Activated naive CD4-positive, alpha-beta T cell treated with Interleukin-2 at 50 U/mL for 16 hours (primary cell): ENCODE measurements at places on chromosomes 6 and 20.

DNA sequence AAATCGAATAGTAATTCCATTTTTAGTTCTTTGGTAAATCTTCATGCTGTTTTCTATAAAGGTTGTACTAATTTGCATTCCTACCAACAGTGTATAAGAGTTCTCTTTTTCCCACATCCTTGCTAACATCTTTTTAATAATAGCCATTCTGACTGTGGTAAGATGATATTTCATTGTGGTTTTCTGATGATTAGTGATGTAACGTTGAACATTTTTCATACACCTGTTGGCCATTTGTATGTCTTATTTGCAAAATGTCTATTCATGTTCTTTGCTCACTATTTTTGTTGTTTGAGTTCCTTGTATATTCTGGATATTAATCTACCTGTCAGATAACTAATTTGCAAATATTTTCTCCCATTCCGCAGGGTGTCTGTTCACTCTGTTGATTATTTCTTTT is 64.5 kb downstream of the LIN28B start:
- no peak for DNase-seq

DNA sequence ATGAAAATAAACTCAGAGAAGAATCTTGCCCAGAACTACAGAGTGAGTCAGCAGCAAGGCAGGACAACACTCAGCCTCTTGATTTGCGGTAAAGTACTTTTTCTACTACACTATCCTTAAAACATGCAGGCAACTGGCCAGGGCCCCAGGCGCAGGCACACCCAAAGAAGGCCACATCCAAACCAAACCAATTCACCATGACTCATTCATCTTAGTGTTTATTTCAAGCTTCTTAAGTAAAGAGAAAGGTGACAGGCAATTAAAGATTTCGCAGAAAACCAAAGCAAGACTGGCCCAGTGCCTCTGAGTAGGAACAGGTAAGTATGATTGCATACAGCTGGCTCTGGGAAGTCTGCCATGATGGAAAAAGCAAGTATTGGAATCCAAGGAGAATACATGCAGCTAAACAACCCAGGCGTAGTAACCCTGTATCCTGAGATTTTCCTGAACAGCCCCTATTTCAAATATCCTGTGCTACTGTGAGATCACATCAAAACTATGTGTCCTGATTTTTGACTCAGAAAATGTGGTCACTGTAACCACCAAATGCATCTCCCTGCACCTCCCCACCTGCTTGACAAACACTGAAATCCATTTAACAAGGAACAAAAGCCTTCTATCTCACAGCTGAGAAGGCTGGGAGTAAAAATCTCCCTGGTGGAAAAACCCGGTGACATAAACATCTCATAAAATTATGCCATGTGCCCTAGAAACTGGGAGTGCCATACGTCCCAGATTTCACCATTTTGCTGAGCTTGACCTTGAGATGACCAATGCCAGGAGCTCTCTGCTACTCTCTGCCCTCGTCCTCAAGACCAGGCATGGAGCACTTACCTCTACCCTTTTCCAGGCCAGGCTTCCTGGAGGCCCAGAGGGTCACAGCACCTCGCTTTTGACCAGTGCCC is 12.4 kb downstream of the WFDC3 start:
- DNase-seq = no peak

DNA sequence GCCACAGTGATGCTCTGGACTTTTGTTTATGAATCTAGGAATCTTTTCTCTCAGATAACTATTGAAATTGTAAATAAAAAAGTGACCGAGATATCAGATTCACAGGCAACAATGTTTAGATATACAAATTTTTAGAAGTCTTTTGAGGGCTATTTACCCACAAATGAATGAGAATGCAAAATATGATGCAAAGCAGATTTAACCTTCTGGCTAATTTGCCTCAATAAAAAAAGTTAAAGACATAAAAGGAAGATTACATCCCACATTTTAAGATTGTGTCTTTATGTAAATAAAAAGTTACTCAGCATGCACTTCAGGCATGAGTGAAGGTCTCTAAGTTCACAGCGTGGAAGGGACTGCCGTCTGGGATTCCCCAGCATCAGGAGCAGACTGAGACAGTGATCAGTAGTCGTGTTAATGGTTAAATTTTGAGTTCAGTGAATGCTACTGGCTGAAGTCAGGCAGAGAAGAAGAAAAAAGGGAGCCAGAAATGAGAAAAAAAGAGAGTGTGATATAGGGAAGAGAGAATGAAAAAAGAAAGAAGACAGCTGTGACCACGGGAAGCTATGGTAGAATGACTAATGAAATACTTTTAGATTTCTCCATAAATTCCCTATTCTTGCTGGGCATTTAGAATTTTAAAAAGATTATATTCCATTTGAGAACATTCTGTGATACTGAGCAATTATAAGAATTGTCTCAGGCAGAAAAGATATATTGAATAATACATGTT is 93.6 kb downstream of the MYB start:
- no peak for DNase-seq

DNA sequence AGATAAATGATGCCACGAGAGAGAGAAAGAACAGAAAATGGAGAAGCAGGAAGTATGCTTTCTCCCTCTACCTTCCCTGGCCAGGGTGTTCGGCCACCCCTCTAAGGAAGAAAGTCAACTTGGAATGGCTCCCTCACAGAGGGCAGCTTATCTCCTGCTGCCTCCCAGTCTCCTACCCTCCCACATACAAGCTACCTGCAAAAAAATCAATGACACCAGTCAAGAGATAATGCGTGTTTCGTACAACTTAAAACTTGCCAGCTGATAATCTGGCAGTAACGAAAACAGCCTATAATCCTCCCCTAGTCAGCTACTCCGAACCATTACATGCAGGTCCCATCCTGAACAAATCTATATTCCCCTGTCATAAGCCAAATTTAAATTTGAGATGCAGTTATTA is 61.7 kb downstream of the BTBD9 start:
- DNase-seq = no peak

DNA sequence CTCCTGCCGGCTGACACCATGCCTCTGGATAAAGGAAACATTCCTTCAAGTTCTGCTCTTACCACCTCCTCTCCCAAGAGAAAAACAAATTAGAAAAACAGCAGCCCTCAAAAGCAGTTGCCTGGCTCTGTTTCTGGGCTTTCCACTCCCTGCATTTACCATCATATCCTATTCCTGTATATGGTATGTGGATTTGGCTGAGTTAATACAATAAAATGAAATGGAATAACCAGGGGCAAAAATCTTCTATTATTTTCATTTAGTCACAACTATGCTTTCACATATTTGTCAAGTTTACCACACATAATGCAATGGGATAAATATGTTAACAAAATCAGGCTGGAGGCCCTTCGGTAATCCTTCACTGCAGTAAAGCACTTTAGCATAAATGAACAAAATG is 34.3 kb downstream of the COL12A1 start:
- no peak for DNase-seq

DNA sequence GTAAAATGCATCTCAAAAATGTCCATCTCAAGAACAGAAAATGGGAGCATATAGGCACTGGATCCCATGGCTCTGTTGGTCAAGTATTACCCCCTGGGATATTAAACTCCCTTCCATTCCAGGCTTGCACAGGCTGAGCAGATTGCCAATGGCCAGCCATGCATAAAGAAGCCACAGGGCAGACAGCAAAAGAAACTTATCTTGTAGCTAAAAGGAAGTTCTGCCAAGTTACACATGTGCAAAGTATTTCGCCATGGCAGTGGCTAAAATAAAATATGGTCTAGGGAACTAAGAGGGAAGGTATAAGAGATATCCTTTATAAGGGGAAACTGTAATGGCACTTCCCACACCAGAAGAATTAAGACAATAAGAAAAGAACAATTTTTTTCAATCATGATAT is 415.6 kb upstream of the BTBD3 start:
- DNase-seq = no peak

- DNase-seq = no peak
Measured at GRCh38 chr6:28758046-28758817, 165.6 kb downstream of the TRIM27 start.

- no peak for DNase-seq
Measured at GRCh38 chr20:63923651-63924050, 28.7 kb downstream of the DNAJC5 start.

GRCh38 chr20:10636326-10636818 is 37.4 kb downstream of the JAG1 start:
- no peak for DNase-seq

DNA sequence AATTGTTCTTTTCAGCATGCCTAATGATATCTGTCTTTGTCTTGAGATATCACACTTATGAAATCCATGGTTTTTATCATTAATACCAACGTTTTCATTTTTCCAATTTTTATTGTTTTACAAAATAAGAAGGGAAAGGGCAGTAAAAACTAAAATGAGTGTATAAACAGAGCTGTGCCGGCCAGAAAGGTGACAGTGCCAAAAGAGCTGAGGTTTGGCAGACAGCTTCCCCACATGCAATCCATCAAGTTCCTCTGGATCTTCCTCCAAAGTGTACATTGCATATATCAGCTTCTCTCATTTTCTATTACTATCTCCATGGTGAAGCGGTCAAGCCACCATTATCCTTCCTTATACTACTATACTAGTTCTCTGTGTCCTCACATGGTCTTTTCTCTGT is 10.1 kb upstream of the TMEM244 start:
- DNase-seq = no peak

DNA sequence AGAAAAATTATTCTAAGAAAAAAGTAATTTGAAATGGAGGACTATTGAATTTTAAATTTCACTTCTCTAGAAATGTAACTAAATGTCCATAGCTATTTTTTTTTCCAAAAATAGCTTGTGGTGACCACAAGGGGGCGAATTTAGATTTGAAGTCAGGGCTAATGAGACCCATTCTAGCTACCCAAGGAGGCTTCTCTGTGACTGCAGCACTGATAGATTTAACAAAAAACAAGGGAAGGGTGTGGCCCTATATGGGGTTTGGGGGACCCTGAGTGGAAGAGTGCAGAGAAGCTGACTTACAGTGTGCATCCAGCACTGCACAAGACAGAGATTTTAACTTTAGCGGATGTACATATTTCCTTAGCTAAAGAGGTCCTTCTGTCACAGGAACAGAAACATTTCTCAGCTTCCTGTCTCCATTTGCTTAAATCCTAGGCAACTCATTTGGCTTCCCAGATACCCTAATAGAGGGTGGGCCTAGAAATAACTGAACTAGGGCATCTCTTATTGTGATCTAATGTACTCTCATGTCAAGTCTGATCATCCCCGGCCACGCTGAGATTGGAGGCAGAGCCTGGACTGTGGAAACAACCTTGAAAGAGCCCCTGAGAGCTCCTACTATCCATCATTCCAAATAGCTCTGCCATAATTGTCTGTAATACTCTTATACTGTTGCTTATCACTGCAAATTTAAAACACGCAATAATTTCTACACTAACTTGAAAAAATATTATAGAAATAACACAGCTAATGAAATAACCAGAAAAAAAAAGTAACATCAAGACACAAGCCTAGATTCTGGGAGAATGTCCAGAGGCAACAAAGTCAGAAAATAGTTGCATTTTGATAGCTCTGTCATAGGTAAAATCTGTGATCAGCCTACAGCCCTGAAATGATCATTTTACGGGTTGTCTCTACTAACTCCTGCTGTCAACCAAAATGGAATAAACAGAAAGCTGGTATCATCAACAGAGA is 93.6 kb downstream of the SNAP91 start:
- no peak for DNase-seq

DNA sequence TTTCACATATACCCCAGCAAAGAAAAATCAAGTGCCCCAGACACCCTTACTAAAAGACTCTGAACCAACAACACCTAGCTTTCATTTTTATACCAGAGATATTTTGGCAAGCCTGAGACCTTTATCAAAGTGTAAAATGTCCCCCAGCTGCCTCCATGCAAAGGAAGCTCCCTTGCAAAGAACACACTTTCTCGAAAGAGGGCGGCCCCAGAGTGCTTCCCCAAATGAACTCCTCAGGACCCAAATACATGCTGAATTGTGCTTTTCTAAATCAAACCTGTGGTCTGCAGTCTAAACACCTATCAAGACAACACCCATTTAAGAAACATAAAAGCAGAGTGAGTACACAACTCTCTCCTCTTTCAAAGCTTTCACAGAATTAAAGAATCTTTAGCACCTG is 490 bp downstream of the IPCEF1 start:
- no peak for DNase-seq

GRCh38 chr6:13229205-13230085 is 98.9 kb downstream of the TBC1D7 start:
- no peak for DNase-seq
